ENCODE measurements at places on chromosomes 7 and 10. TPM values are rescaled to one million over a fixed set of nuclear protein-coding genes. Genes with fewer than 3 reads are reported as not detected.

The HMX3 gene
- not detected for total RNA-seq

The ATOH7 gene
- total RNA-seq: not detected

The BLVRA gene
- 47.0 TPM for total RNA-seq

The GNAI1 gene
- total RNA-seq: 53.5 TPM

The SLC4A2 gene
- 78.7 TPM for total RNA-seq

The FANK1 gene
- total RNA-seq: 10.0 TPM

The ADAM12 gene
- total RNA-seq: 23.6 TPM

The HOXA3 gene
- total RNA-seq: 1.8 TPM

The PON3 gene
- not detected for total RNA-seq

The MKRN1 gene
- 67.7 TPM for total RNA-seq

All from smooth muscle cell of bladder (primary cell).